ENCODE measurements at places on chromosomes 6 and 20.

DNA sequence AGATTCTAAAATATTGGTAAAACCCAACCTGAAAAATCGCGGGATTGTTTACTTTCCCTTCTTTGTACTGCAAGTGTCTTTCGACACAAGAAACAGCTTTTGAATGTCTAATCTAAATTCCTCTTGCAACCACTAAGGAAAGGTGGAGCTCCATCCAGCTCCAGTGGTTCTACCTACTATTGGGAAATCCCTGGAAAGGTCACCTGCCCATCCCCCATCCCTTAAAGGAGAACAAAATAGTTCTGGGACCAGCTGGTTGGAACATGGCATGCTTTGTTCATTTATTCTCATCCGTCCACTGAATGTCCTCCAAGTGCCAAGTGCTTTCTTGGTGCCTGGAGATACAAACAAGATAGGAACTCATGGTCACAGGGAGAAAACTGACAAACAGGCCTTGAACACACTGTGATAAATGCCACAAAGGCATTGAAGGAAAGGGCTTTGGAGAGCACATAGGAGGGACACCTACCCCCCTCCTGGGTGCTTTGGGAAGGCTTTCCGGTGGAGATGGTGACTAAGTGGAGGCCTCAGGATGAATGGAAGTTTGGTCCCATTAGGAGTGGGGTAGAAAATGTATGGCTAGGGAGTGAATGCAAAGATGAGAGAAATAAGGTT, 2.3 kb upstream of the CITED2 start:
- no peak for DNase-seq

DNA sequence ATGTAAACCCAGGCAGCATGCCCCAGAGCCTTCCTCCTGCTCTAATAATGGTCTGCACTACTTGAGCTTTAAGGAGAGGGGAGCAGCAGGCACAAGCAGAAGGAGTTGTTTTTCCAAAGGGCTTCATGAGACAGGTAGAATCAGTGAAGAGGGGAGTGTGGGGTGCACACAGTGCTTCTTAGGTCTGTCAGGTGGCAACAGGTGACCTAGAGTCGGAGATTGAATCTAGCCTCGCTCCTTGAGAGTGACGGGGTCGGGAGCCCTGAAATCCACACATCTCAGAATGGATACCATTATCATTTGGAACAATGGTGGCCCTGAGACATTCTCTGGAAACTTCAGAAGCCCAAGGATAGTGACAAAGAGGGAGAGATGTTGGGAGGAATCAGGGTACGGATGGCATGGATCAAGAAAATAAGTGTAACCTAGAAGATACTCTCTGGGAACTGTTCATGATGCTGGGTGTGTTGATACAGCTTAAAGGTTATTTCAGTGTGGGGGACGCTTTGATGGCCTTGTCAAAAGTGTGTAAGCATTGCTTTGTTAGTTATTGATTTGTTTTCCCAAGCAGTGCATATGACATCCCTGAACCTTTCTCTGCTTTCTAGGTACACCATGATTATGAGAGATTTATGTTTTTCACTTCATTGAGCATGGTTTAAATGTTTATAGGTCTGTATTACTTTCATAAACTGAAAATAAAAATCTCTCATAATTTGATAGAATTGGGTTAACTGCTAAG, 77.8 kb upstream of the L3MBTL3 start:
- no peak for DNase-seq

GRCh38 chr6:122322824-122323223, 76.6 kb upstream of the HSF2 start:
- DNase-seq = no peak

DNA sequence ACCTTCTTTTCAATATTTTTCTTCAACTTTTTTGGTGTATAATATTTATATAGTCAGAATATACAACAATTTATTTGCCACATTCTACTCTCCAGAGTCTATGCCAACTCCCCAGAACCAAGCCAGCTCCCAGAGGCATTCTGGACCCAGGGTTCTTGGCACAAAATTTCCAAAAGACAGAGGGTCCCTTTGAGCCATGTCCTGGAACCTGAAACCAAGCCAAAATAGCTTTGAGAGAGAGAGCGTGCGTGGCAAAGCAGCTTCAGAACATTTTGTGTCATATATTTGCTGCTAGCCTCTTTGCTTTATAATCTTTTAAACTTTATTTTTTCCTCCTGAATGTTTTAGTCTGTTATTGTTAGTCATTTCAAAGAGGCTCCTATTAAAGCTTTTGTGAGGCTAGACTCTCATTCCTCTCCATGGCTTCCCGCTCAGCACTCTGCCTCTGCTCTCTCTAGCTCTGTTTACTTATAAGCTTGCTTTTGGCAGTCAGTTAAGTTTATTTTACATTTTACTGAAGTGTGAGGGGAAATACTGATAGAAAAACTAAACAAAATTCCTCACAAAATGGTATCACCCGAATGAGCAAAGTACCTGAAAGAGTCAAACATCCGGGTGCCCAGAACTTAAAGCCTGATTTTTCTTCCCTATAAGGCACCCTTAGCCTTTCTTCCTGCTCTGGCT, 605.1 kb upstream of the ID4 start:
- no peak for DNase-seq

DNA sequence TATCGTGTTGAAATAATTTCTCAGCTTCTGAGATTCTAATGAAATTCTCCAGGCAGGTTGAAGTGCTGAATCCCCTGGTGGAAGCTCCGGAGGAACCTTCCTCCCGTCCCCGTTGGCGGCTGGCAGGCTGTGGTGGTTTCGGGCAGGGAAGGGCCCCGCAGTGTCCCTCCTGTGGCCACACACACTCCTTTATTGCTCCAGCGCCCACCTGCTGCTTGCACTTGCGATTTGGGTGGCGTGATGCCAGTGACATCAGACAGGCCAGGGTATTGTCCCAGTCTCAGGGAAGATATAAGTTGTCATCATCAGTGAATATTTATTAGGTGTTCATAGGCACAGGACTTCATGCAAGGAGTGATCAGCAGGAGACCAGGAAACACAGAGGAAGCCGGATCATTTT, 530.4 kb downstream of the QKI start:
- no peak for DNase-seq

GRCh38 chr6:64155063-64155462, 519.5 kb downstream of the PHF3 start:
- no peak for DNase-seq

- no peak for DNase-seq
Observed at GRCh38 chr6:164693944-164694343, 615.5 kb downstream of the C6orf118 start.

DNA sequence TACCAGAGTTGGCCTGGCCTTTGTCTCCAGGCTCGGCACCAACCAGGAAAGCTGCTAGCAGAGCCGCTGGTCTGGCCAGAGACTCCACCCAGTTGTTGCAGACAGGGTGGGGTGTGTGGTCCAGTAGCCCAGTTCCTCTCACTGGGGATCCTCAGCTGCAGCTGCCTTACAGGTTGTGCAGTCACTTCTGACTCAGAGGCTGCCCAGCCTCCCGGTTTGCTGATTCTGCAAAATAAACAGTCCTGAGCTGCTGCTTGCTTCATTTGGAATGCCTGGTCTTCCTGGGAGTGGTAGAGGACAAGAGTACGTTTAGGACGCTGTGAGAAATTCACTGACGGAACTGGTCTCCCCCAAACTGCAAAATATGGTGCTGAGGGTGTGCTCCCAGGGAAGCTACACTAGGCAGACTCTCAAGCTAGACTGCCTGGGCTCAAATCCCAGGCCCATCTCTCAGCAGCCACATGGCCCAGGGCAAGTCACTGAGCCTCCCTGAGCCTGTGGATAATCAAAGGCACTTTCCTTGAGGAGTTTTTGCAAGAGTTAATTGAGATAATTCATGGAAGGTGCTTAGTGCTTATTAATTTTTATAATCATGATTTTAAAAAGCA, 246.1 kb downstream of the TFAP2C start:
- DNase-seq = no peak

GRCh38 chr6:44856479-44856878, 469.0 kb downstream of the CDC5L start:
- no peak for DNase-seq

GRCh38 chr20:23094213-23094896, 8.2 kb upstream of the CD93 start:
- DNase-seq = no peak

- DNase-seq = no peak
Observed at GRCh38 chr20:60586269-60587050, 628.2 kb downstream of the CDH26 start.

GRCh38 chr6:43714311-43715055, 26.9 kb upstream of the MRPS18A start:
- no peak for DNase-seq

DNA sequence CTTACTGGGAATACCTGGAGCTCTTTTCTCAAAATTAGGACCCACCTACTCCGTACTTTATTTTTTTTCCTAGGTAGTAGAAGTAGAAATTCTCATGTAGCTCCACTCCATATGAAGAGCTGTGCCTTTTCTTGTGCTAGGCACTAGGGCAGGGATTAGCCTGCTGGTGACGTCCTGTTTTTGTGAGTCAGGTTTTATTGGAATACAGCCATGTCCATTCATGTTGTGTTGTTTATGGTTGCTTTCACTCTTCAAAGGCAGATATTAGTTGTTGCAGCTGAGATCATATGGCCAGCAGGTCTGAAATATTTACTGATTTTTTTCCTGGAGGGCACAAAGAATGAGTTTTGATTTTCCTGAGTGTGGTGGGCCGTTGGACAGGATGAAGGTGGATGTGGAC, 20.5 kb downstream of the XRN2 start:
- no peak for DNase-seq

DNA sequence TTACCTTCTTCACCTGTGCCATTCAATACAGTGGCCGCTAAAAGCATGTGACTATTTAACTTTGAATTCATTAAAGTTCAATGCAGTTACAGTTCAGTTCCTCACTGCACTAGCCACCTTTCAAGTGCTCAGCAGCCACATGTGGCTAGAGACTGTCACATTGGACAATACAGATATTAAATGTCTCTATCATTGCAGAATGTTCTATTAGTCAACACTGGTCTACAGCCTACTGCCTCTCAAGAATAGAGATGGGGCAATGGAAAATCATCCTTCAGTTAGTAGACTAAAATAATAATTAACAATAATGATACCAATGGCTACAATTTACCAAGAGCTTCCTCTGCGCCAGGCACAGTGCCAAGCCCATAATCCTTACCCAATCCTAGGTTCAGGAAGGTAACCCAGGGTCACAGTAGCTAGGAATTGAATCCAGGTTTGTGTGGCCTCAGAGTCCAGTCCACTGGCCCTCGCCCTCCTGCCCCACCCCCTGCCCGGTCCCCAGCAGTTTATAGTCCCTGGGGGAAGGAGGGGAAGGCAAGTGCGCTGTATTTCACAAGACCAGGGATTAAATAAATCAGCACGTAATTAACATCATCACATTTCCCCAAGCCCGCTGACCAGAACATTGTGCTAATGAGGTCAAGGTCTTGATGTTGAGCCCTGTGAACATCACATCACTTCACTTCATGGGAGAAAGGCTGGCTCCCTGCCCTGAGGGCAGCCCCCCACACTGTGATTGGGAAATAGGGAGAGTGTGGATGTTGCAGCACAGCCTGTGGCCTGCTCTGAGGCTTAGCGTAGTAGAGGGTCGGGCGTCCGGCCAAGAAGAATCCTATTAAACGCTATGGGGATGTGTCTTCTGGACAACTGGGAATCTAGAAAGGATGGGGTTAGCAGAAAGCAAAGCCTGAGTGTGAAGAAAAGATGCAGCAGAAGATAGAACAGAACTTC, 147.2 kb downstream of the VEGFA start:
- DNase-seq = no peak

GRCh38 chr20:44415833-44416715, 59.6 kb upstream of the TTPAL start:
- DNase-seq = no peak

- DNase-seq = no peak
Observed at GRCh38 chr6:151740820-151741219, 66.7 kb upstream of the ESR1 start.

DNA sequence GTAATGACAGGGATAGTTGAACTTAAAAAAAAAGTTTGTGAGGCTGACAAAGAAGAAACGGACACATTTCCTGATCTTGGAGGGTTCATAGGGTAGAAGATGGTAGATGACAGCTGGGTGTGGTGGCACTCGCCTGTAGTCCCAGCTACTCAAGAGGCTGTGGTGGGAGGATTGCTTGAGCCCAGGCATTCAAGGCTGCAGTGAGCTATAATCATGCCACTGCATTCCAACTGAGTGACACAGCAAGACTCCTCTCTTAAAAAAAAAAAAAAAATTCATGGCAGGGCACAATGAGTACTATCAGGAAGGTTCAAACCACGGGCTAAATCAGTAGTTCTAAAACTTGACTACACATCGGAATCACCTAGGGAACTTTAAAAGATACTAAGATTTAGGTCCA, 2.0 kb upstream of the MICA start:
- DNase-seq = no peak

GRCh38 chr20:42604998-42605956, 584.4 kb downstream of the PTPRT start:
- no peak for DNase-seq

DNA sequence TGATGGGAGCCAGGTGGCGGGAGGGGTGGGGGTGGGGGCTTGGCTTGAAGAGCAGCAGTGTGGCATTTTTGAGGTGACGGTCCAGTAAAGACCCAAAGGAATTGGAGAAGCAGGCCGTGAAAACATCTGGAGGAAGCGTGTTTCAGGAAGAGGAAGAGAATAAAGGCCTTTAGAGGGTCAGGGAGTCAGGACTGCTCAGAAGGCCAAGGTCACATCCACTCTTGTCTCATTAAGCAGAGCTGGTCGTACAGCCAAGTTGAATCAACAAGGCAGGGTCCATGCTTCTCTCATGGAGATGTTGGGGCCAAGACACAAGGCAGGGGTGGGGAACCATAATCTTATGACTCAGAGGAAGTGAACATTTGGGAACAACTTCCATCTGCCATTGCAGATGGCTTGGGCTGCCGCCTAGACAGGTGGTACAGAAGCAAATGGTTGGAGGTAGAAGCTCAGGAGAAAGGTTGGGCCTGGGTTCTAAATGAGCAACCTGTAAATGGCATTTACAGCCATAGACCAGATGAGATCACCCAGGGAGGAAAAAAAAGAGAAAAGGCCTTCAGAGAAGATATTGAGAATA, 179.6 kb downstream of the TTLL2 start:
- no peak for DNase-seq

DNA sequence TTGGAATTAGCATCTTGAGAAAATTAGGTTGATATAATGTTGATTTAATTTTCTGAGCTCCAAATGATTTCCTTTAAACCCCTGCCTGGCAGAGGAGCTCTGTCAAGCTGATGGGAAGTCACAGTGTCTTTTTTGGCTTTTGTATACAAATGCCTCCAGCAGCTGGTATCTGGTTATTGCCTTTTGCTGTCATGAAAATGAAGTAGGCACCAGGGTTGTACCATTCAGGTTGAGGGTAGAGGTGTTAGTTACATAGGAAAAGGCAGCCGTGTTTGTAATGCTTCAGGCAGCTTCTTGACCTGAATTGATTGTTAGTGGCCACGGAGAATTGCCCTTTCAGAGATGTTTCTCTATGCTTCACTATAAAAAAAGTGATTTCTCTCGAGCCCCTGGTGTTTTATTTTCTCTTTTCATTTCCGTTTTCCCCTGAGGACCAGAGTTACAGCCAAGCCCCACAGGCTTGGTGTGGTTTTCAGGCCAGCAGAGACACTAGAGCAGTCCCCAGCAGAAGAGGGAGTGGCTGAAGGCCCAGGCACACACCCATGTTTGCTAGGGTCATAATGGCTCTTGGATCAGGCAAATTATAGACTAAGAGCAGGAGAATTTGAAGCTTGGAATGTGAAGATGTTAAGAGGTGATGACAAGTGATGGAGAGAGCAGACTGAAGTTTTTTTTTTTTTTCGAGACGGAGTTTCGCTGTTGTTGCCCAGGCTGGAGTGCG, 21.6 kb downstream of the CMTR1 start:
- DNase-seq = no peak

GRCh38 chr6:6346427-6347023, 26.1 kb upstream of the F13A1 start:
- no peak for DNase-seq

- no peak for DNase-seq
Observed at GRCh38 chr6:128095362-128095761, 194.5 kb upstream of the THEMIS start.

Data from stimulated activated CD8-positive, alpha-beta memory T cell treated with anti-CD3 and anti-CD28 coated beads, Interleukin-4, amount 100 ng/mL, for 4 hours (primary cell).